ENCODE measurements at places on chromosomes 3 and 15.

GRCh38 chr3:45864760-45865519, 21.4 kb upstream of the CCR9 start:
- no peak for DNase-seq

DNA sequence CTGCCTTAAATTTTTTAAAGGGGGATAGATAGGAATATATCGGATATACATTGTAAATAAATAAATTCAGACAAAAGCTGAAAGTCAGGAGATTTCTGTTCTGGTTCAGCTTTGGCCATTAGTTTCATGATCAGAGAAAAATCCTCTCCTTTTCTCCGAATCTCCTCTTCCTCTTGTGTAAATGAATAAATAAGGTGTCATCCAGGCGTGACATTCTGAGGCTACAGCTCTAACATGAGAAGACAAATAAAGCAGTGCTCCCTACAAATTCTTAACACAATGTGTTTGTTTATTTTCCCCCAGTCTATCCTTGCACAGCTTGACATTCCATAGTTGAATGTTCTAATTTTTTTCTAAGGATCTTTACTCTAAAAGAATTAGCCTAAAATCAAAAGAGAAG, 9.4 kb upstream of the MB21D2 start:
- DNase-seq: no peak

DNA sequence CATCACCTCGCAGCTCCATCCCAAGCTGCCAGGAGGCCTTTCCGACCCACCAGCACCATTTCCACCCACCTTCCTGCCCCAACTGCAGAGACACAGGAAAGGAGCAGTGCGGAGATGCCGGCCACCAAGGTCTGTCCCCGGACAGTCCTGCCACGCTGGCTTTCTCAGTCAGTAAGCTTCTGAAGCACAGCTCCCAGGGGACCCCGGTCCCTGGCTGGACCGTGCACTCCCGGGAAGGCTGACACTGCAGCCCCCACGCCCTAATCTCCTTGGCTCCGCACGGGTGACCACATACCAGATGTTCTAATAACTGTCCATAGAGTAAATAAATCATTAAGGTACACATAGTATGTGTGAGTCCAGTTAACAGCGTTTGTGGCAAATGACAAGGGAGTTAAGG, 73.5 kb downstream of the VGLL4 start:
- no peak for DNase-seq

- no peak for DNase-seq
Observed at GRCh38 chr15:80468796-80469195, 64.6 kb downstream of the ARNT2 start.

DNA sequence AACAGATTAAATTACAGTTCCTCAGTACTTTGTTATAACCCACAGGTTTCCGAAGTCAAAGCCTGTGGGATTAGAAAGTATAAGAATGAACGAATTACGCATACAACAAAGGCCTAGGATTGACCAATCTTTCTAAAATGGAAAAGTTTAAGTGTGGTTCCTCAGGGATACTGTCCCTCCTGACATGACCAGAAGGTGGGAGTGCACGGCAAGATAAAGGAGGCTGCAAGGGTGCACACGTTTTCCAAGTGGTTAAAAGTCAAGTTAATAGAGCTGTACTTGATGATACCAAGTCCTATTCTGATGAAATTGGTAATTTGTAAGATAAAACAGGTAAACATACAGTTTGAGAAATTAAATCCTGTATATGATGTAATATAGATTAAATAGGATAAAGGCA, 96.2 kb downstream of the ALDH1A2 start:
- no peak for DNase-seq

GRCh38 chr3:53142986-53143385, 12.8 kb upstream of the RFT1 start:
- DNase-seq: no peak

GRCh38 chr3:157559401-157559800, 56.2 kb upstream of the VEPH1 start:
- no peak for DNase-seq

- DNase-seq: peak; percentile 33
Observed at GRCh38 chr3:141828890-141829289, 47.6 kb upstream of the ATP1B3 start.

- no peak for DNase-seq
Observed at GRCh38 chr3:45896956-45897355, 10.6 kb downstream of the CCR9 start.

- DNase-seq: peak; percentile 15
Observed at GRCh38 chr3:8555113-8555661, 53.6 kb downstream of the LMCD1 start.

DNA sequence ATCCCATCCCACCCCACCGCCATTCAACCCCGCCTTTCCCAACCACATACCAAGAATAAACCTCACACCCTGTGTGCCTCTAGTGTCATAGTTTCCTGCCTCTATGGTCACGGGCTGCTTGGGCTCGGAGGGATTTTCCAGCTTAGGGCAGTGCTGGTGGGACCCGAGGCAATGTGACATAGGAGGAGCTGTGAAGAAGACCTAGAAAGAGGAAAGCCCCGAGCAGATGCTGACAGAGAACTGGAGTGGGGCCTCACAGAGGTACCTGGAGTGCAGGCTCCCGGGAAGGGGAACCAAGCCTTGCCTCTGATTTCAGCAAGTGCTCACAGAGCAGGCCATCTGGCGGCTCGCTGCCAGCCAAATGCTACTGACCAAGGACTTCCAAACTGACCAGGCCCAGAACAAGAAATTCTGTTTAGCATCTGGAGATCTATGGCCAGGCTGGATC, 27.5 kb downstream of the BHLHE40 start:
- no peak for DNase-seq

GRCh38 chr3:123064914-123065313, 1.9 kb upstream of the PDIA5 start:
- DNase-seq: no peak

GRCh38 chr3:9185701-9186100, 63.7 kb downstream of the SRGAP3 start:
- DNase-seq: no peak

GRCh38 chr3:48107227-48107626, 81.0 kb downstream of the CDC25A start:
- no peak for DNase-seq

DNA sequence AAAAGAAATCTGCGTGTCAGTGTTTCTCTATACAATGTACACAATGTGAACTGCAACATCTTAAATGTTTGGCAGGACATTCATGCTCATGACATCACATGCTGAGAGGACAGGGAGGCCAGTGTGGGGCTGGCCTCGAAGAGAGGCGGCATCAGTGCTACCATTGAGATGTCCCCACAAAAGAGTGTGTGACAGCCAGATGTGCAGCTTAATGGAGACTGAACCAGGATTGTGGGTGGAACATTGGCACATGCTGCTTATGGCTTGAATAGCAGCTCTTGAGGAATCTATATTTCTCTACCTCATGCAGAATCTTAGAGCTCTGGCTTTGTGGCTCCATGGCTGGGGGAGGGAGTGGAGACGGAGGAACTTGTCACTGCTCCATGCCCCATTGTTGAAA, 18.5 kb downstream of the CLDN11 start:
- DNase-seq: no peak

DNA sequence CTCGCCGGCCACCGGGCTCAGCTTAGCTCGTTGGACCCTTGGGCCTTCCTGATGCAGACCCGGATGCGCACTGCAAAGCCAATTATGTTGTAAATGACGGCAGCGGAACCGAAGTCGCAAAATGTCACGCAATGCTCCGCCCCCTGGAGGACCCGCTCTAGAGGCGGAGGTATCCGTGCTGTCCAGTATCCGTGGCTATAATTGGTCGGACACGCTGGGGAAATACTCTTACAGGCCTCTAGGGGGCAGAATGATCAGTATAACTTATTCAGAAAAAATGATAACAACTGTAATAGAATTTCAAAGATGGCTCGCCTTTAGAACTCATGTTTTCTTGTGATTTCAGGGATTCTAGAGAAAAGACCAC, at the start of gene PRR23B:
PRR23B (minus strand) TSS at position 59 of the 367 bp plus-strand sequence. CDS start 265 bp downstream, outside the sequence.
- DNase-seq: no peak

- DNase-seq: no peak
Observed at GRCh38 chr3:142628801-142629200, 32.6 kb downstream of the PLS1 start.

GRCh38 chr3:152331018-152331541, 62.4 kb downstream of the MBNL1 start:
- no peak for DNase-seq

GRCh38 chr15:89139613-89140499, 51.6 kb downstream of the ABHD2 start:
- DNase-seq: no peak

DNA sequence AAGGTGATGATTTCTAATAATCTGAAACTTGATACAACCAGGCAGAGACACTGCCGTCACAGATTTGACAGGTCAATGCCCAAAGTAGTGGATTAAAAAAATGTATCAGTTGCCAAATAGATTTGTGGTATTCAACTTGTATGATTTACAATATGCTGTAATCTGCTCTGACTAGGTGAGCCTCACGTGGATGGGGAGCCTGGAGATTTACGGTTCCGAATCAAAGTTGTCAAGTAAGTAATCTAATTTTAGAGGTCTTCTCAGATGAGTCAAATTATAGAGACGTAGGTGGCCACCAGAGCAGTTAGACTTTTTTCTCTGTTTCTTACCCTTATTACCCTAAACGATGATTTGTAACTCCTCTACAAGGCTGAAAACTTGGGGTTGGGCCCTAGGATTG, 12.0 kb downstream of the DNAJB11 start:
- DNase-seq: no peak

DNA sequence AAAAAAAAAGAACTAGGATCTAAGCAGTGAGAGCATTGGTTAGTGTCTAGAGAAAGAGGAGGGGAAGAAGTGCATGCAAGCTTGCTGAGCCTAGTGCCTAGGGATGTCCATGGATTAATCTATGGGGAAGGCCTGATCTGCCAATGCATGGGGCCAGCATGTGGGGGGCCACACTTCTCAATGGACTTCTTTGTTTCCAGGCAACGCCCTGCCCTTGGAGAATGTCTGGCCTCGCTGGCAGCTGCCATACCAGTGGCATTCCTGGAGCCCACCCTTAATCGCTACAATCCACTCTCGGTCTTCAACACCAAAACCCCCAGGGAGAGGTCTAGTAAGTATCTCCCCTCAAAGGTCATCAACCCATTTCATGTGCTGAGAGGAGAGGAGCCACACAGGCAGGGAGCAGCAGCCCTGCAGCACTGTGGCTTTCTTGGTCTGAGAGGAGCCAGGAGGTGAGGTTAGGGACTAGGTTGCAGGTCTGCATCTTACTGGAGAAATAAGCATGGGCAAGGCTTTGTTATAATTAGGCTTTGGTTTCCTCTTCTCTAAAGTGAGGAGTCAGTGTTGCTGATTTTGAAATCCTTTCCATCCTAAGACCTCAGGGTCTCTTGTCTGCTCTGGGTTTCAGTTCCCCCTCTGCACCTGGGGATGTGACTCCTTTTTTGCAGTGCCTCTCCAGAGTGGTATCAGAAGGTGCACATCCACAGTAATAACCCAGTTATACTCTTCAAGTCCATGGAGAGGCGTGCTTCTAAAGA, 188.1 kb upstream of the CHRM5 start:
- no peak for DNase-seq

- peak; percentile 73 for DNase-seq
Observed at GRCh38 chr15:69996321-69997160, 101.2 kb downstream of the TLE3 start.

- DNase-seq: no peak
Observed at GRCh38 chr3:127677541-127678314, 5.0 kb downstream of the ABTB1 start.

DNA sequence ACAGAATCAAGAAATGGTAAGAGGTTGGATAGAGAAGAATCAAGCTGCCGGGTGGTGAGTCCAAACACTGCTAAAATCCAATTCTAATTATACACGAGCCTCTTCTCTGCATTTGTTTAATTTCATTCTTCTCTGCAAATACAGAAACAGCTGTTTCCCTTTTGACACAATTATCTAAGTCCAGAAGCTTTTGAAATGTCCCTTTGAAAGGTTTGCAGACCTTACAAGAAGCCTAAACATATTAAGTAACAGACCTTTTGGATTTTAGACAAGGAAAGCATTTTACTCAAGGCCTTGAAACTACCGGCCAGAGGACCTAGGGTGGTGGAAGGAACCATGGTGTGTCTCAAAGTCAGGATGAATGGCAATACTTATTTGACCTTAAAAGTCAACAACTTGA, 403.8 kb upstream of the ADAMTS9 start:
- no peak for DNase-seq

DNA sequence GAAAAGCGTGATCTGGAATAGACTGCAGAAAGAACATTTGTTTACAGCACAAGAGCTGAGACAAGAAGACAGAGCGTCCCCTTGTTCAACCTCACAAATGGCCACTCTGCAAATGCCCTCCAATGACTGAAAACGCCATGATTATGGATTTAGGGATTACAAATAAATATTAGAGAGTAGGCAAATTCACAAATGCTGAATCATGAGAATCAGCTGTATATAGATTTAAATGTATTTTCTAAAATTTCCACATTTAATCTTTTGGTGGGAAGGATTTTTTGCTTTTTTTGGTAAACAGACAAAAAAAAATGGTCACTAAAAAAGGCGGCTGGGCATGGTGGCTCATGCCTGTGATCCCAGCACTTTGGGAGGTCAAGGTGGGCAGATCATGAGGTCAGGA, 10.6 kb upstream of the POLG start:
- DNase-seq: no peak

GRCh38 chr3:133670525-133670995, 8.8 kb upstream of the TOPBP1 start:
- no peak for DNase-seq

GRCh38 chr3:56094170-56094569, 374.1 kb downstream of the ERC2 start:
- DNase-seq: no peak

GRCh38 chr15:90650117-90650955, 66.8 kb upstream of the BLM start:
- no peak for DNase-seq

GRCh38 chr3:25533399-25533798, 105.3 kb downstream of the RARB start:
- DNase-seq: no peak

GRCh38 chr15:72935521-72935920, 116.7 kb upstream of the NEO1 start:
- DNase-seq: no peak

GRCh38 chr3:143975554-143976152, 4.0 kb downstream of the DIPK2A start:
- DNase-seq: peak; percentile 18

DNA sequence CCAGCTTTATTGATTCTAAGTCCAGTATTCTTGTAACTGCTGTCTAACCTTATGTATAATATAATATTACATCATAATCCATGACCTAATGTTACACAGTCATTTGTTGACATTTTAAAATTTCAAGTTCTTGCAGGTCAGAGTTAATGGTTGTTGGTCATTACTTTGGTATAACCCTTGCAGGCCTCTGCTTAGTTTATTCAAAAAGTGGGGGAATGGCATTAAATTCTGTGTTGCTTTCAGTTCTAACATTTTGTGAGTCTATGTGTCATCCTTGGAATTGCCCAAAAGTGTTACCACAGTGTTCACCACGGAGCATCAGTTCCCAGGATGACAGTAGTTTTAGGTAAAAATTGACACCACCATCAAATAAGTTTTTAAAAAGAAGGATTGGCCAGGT, 174.8 kb upstream of the BCL6 start:
- no peak for DNase-seq

DNA sequence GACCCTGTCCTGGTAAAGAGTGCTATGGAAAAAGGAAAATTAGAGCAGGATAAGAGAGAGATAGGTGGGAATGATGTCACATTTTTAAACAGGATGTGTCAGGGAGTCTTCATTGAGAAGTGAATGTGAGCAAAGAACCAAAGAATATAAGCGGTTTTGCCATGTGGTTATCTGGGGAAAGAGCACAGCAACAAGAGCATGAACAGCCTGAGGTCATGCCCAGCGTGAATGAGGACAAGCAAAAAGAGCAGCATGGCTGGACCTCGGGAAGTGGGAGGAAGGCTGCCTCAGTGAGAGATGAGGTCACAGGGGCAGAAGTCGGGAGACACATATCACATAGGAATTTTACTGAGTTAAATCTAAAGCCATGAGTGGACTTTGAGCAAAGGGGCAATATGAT, 82.8 kb upstream of the HES1 start:
- DNase-seq: no peak
